ENCODE measurements at places on chromosomes 1 and 21.

- no peak for DNase-seq
These were observed 205.0 kb downstream of the HMCN1 start for GRCh38 chr1:185939142-185939541.

GRCh38 chr1:45187725-45188124 is 18.7 kb downstream of the ZSWIM5 start:
- no peak for DNase-seq

GRCh38 chr21:14452727-14453241 is 69.8 kb upstream of the HSPA13 start:
- DNase-seq = no peak

DNA sequence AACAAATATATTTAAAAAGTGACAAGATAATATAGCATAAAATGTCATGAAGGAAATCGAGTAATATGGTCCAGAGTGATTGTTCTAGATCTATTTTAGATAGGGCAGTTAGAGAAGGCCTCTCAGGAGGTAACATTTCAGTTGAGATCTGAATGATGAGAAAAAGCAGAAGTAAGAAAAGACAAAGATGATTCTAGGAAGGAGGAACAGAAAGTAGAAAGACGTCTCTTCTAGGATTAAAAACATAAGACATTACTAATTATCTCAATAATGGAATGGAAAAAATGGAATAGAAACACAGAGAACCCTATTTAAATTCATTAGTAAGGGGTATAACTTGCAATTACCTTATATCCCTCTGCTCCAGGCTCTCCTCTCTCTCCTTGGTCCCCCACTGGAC is 130.0 kb upstream of the ZNHIT6 start:
- DNase-seq = no peak

DNA sequence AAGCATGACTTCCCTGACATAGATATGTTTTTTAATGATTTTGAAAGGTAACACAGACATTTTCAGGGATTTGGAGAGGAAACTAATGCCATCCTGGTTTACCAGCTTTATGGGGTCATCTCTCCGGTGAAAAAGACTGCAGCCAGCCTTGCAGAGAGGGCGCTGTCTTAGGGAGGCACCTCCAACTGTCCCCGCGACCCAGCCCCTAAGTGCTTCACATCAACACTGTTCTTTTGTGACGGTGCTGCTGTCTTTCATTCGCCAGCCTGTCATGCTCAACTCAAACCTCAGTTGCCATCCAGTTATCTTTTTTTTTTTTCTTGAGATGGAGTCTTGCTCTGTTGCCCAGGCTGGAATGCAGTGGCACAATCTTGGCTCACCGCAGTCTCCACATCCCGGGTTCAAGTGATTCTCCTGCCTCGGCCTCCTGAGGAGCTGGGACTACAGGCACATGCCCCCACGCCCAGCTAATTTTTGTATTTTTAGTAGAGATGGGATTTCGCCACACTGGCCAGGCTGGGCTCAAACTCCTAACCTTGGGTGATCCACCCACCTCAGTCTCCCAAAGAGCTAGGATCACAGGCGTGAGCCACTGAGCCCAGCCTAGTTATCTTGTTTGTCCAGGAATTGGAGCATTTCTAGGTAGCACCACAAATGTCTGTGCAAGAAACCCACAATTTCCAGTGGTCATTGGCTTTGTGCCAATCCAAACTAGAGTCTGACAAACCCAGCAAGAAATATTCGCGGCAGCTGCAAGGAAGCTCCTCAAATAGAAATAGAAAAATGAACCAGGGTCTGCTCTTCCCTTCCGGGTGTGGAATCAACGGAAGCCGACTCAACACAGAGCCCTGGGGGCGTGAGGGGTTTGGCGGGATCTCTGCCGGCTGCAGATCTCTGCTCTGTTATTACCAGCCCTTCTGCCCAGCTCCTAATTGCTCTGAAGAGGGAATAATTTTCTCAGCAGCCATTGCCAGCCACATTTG is 24.2 kb downstream of the PDE9A start:
- no peak for DNase-seq

GRCh38 chr1:53715478-53715877 is 23.5 kb downstream of the GLIS1 start:
- no peak for DNase-seq

DNA sequence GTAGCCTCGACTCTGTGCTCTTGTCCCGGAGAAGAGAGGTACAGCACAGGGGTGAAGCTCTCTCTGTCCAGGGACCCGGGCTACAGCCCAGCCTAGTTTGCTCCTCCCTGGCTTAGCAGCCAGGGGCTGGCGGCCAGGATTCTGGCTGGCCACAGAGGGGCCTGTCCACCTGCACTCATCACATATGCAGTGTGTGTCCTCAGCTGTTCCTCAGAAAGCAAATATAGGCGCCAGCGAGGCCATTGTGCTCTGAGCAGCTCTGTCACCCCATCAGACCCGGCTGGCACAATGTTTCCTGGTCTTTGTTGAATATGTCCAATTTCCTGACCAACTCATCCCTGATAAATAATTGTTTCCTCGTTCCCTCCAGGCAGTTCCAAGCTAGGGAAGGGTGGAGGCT is 28.5 kb downstream of the KCND3 start:
- no peak for DNase-seq

DNA sequence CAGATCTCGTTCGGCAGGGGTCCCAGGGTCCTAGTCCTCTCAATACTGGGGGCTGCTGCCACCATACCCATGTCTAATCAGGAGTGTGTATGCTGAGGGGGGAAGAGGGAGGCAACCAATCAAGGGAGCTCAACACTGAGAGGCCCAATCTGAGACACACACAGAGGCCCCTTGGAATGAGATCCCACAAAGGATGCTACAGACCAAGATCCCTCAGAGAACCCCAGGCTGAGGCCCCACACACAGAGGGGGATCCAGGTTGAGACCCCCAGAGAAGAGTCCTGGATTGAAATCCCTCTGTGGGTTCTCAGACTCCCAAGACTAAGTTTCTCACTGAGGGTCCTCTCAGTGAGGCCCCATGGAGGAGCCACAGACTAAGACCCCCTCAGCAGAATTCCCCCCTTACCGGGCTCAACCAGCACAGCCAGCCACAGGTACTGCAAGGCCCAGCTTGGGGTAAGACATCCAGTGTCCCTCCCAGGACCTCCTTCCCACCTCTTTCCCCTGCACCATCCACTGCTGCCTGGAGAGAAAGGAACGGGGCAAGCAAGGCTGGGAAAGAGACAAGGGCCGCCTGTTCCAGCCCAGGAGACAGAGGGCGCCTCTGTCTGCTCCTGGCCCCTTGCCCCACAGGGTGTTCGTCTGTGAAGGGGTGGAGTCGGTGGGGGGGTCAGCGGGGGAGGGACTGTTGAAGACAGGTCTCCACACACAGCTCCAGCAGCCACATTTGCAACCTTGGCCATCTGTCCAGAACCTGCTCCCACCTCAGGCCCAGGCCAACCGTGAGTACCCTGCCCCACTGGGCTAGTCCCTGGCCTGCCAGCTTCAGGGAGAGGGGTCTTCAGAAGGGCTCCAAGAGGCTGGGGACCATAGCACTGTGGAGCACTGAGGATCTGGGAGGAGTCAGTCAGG is at the start of gene S100A1:
Gene S100A1 (plus strand): TSS at position 720 of the 912 bp plus-strand sequence. CDS start 2,088 bp downstream, outside the sequence.
- DNase-seq = no peak

DNA sequence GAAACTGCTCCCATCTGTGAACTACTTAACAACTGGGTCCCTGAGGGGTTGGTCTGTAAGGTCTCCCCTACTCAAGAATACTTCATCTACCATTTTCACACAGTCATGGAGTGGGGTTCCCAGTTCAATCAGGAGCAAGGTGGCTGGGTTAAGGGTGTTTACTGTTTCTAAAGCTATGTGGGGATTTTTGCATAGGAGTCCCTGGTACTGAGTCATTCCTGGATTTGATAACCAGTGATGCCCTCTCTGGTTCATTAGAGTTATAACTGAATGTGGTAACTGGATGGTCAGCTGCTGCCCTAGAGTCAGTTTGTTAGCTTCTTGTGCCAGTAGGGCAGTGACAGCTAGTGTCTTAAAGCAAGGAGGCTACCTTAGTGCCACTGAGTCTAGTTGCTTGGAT is 29.4 kb upstream of the KCNJ15 start:
- DNase-seq = no peak

GRCh38 chr1:87368907-87369306 is 40.2 kb downstream of the LMO4 start:
- no peak for DNase-seq

- no peak for DNase-seq
These were observed 4.3 kb upstream of the PIK3R3 start for GRCh38 chr1:46136711-46137110.

DNA sequence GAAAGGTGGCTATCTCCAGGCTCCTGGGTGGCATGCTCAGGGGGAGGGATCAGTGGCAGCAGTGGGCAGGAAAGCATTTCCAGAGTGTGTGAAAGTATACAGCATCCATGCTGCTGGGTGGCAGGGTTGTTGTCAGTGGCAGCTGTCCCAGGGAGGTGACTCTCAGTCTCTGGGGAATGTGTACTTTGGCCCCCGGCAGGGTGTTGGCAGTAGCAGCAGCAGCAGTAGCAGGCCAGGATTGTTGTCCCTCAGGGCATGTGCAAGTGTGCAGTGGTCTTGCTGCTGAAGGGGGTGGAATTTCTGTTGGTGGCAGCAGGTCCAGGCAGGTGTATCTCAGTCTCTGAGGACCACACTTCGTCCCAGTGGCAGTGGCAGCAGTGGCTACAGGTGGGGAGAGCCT is 71.7 kb upstream of the GUCA2B start:
- DNase-seq = no peak

GRCh38 chr1:164718821-164719220 is 159.8 kb downstream of the PBX1 start:
- no peak for DNase-seq

DNA sequence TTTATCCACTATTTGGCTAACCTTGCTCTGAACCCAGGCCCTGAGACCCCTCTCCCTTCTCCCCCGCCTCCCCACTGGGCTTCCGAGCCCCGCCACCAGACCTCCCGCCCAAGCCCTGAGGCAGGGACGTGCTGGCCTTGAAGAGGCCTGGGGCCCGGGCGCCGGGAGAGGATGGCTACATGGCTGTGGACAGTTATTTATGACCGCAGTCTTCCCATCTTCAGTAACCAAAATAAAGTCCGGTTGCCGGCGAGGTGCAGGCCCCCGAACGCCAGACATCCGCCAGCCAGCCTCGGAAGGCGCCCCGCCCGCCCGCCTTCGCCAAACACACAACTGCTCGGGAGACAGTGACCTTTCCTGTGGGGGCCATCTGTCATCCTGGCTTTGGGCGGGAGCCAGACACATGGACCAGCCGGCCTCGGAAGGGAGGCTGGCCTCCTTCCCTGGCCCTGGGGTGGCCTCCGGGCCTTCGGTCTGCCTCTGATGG is 69.0 kb downstream of the DHRS3 start:
- DNase-seq = no peak

DNA sequence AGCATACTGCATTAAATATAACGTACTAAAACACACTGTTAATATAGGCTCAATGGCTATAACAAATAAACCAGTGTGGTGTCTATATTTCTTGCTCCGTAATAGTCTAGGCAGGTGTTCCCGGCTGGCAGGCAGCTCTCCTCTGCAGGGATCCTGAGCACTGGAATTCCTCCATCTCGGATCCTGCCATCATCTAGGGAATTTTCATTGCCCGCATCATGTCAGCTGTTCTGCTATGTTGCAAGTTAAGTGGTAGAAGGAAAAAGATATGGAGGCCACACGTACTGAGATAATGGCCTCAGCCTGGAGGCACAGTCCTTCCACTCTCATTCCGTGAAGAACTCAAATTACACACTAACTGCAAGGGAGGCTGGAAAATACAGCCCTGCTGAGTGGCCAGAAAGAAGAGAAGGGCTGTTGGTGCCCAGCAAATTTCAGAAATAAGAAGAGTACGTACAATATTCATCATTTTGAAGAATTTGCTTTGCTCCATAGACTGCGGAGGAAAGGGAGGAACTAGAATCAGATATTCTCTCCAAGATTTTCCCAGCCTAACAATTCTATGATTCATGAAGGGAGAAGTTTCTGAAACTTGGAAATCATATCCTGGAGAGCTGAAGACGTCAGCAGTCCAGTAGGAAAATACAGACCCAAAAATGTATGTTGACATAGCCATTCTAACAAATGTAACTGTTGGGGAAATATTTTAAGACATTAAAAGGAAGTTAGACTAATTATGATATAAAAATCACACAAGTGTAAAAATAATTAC is 263.3 kb downstream of the MRPL39 start:
- DNase-seq = no peak

DNA sequence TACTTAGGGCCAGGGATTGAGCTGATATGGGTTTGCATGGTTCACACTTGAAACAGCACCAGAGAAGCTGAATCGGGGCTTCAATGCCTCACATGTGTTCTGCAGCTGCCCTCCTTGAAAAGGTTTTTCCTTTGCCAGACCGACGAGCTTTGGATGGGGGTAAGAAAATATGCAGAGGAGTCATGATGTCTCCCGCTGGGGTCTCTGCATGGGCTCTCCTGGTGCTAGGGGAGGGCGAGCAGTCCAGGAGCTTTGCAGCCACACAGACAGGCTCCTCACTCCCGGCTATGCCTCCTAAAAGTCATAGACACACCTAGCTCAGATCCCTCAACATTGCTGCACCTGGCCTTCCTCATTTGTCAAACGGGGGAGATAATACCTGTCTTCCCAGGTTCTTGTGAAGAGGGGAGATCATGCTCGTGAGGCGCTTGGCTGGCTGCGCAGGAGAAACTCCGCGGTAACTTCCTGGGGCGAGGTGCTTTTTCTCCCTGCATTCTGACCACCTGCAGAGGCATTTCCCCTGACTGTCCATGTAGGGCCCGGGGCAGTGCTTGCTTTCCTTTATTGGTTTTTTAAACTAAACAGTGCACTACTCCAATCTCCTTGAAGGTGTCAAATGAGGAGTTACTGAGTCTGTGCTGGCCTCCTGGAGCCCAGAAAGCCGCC is 112.4 kb downstream of the PLXNA2 start:
- DNase-seq = no peak

- no peak for DNase-seq
These were observed 26.2 kb downstream of the SLC44A3 start for GRCh38 chr1:94846308-94846707.

- no peak for DNase-seq
These were observed 170.8 kb downstream of the EDEM3 start for GRCh38 chr1:184583849-184584248.

- no peak for DNase-seq
These were observed 43.2 kb downstream of the ELK4 start for GRCh38 chr1:205588636-205589035.

- no peak for DNase-seq
These were observed 119.4 kb upstream of the PRMT6 start for GRCh38 chr1:106937104-106937503.

DNA sequence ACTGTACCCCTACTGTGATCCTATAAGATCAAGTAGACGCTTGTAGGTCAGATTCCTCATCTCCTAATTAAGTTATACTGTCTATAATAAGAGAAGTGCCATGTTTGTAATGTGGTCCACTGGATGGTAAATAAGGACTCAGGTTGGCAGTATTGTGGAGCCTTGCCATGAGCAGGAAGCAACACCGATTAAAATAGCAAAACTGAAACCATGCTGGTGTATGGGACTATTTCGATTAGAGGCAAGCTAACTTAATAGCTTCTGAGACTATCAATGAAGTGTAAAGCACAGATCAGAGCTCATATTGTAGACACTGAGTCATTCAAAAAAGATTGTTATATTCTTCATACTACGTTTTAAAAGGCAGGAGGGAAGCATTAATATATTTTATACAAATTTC is 348.8 kb downstream of the HHAT start:
- DNase-seq = no peak
